ENCODE measurements at places on chromosomes 7 and 10. TPM values are rescaled to one million over a fixed set of nuclear protein-coding genes. Genes with fewer than 3 reads are reported as not detected.
A peak's percentile ranks its signal among the peaks of the same experiment; 100 is the strongest.

MAT1A gene
- total RNA-seq = not detected

DNA sequence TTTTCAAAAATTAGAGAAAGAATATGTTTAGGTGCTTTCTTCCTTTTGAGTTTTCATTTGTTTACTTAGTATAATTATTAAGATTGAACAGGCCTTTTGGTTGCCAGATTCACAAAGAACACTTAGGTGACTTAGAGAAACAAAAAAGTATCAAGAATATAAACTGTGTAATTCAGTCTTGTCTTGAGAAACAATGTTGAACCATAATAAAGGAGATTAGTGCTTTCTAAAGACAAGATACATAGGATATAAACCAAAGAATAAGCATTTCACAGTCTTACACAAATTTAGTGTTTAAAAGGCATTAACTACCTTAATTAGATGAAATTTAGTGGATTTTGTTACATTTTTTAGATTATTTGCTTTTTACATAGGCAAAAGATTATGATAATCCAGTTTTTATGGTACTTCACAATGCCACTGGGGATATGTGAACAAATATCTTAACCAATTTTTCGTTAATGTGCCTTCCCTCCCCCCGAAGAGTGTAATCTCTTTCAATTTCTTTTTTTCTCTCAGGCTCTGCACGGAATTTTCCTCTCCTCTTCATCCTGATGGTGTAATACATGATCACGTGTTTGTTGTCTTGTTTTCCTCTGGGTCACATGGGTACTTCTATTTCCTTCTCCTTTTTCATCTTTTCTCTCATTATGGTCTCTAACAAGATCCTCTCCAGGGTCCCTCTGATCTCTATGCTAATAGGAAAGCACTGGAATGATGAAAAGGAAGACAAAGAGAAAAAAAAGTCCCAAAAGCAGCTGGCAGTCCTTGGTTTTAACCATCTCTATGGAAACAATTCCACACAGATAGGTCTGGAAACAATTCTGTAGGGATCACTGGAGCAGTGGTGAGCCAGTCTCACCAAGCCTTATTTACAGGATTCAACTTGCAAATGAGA lies 3.7 kb upstream of the HNRNPH3 start:
- peak overlapping the region; percentile 25 for H3K4me3 ChIP-seq
- H3K4me1 ChIP-seq = peaks cover 28% of the 10 kb centered on the region
- peaks cover 14% of the 10 kb centered on the region for H3K36me3 ChIP-seq

GRCh38 chr10:70330671-70331070 lies 46.9 kb upstream of the NPFFR1 start:
- no peaks in the 10 kb centered on the region for H3K27me3 ChIP-seq
- H3K36me3 ChIP-seq = peaks cover 6% of the 10 kb centered on the region
- H3K4me1 ChIP-seq = peaks cover 23% of the 10 kb centered on the region

GRCh38 chr7:69430384-69431021 lies 167.8 kb upstream of the AUTS2 start:
- H3K27ac ChIP-seq = no peak overlapping the region
- DNase-seq = no peak
- H3K27me3 ChIP-seq = peaks cover 12% of the 10 kb centered on the region
- no peak overlapping the region for H3K4me3 ChIP-seq
- H3K4me1 ChIP-seq = no peaks in the 10 kb centered on the region

- peak overlapping the region; percentile 78 for H3K27ac ChIP-seq
- H3K27me3 ChIP-seq = no peaks in the 10 kb centered on the region
- no peak overlapping the region for H3K4me3 ChIP-seq
- DNase-seq = peak; percentile 88
These were observed 32.8 kb downstream of the NOD1 start for GRCh38 chr7:30445770-30446169.

DNA sequence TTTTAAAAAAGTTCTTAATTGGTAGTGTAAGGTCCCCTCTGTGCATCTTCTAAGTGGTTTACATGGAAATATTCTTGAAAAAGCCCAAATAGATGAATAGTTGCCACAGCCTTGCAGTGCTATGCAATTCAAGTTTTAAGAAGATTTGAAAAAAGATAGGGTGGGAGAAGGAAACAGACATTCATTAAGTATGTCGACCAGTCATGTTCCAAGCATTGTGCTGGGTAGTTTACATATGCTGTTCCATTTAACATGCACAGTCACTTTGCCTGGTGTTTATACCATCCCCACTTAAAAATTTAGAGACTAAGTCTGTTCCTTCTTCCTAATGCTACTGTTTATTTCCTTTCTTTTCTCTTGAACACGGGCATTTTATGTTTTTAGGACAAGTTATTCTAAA lies 28.1 kb upstream of the NAMPT start:
- H3K4me3 ChIP-seq = no peak overlapping the region
- H3K27me3 ChIP-seq = peaks cover 2% of the 10 kb centered on the region
- peaks cover 2% of the 10 kb centered on the region for H3K4me1 ChIP-seq
- no peaks in the 10 kb centered on the region for H3K36me3 ChIP-seq
- H3K27ac ChIP-seq = no peak overlapping the region

DNA sequence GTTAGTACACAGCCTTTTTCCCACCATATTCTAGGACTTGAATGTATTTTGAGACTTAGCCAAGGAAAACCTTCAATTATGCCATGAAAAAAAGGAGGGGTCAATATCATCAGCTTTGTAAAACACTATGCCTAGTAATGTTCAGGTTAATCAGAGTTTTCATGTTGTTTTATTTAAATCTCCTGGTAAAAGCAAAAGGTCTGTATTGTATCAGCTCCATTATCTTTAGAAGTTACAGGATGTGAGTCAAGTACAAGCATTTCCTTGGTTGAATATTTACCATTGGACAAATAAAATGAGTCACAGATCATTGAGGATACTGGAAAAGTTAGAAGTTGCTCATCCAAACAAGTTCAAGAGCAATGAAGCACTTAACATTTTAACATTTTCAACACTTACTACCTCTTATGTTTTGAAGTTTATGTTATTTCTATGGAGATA lies 89.9 kb upstream of the CAPZA2 start:
- H3K4me3 ChIP-seq = no peak overlapping the region
- no peak overlapping the region for H3K27ac ChIP-seq
- peaks cover 23% of the 10 kb centered on the region for H3K27me3 ChIP-seq
- DNase-seq = no peak
- no peaks in the 10 kb centered on the region for H3K36me3 ChIP-seq
- no peaks in the 10 kb centered on the region for H3K4me1 ChIP-seq

GRCh38 chr10:79079054-79079397 lies 10.3 kb downstream of the ZMIZ1 start:
- H3K36me3 ChIP-seq = no peaks in the 10 kb centered on the region
- no peak overlapping the region for H3K27ac ChIP-seq
- no peaks in the 10 kb centered on the region for H3K27me3 ChIP-seq
- no peak overlapping the region for H3K4me3 ChIP-seq
- H3K4me1 ChIP-seq = peaks cover 16% of the 10 kb centered on the region

- H3K36me3 ChIP-seq = no peaks in the 10 kb centered on the region
- no peaks in the 10 kb centered on the region for H3K4me1 ChIP-seq
- no peak overlapping the region for H3K4me3 ChIP-seq
- no peak for DNase-seq
- H3K27me3 ChIP-seq = no peaks in the 10 kb centered on the region
These were observed 147.0 kb downstream of the PPP1R9A start for GRCh38 chr7:95054386-95054785.

DNA sequence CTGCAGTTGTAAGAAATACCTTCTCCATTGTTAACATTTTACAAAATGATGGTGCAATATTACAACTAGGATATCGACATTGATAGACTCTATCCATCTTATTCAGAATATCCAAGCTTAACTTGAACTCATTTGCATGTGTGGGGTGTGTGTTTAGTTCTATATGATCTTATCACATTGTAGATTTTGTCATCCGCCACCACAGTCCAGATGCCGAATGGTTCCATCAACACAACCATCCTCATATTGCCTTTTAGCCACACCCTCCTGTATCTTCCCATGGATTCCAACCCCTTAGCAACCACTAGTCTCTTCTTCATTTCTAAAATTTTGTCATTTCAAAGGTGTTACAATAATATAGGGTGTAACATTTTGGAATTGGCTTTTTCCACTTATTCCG lies 452.9 kb upstream of the AKR1E2 start:
- H3K4me1 ChIP-seq = no peaks in the 10 kb centered on the region
- no peak overlapping the region for H3K4me3 ChIP-seq
- DNase-seq = no peak
- H3K27ac ChIP-seq = no peak overlapping the region
- peaks cover 45% of the 10 kb centered on the region for H3K27me3 ChIP-seq
- no peaks in the 10 kb centered on the region for H3K36me3 ChIP-seq

DNA sequence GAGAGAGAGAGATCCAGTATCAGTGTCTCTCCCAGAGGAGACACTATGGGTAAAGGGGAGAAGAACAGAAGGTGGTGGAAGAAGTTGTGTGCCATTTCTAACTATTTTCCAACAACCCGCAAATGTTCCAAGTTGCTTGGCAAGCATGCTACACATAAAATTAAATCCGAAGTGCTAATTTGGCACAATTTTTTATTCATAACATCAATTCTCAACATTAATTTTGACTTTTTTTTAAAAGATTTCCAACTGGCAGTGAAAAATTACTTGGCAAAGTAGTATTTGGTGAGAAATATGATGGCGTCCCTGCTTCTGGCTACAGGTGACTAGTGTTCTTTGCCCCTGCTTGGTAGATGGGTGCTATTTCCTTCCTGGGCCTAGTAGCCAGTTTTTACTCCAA lies 622.0 kb downstream of the SORCS1 start:
- no peaks in the 10 kb centered on the region for H3K36me3 ChIP-seq
- no peaks in the 10 kb centered on the region for H3K4me1 ChIP-seq
- no peaks in the 10 kb centered on the region for H3K27me3 ChIP-seq
- no peak overlapping the region for H3K4me3 ChIP-seq
- H3K27ac ChIP-seq = no peak overlapping the region

- no peak overlapping the region for H3K4me3 ChIP-seq
- no peaks in the 10 kb centered on the region for H3K27me3 ChIP-seq
- DNase-seq = no peak
- peaks cover 18% of the 10 kb centered on the region for H3K4me1 ChIP-seq
- peaks cover 12% of the 10 kb centered on the region for H3K36me3 ChIP-seq
These were observed 4.1 kb upstream of the RASSF4 start for GRCh38 chr10:44955413-44956070.

DNA sequence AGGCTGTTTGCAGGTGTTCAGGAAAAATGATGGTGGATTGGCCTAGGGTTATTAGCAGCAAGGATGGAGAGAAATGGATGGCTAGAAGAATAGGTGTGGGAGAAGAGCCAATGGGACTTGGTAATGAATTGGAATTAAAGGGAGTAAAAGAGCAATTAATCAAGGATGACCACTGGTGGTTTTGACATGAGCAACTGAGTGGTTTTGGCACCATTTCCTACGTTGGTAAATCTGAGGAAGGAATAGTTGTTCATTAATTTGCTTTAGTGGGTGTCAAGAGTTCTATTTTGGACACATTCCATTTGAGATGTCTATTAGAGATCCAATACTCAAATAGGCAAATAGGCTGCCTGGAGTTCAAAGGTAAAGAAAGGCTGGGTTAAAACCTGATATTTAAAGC lies 38.2 kb upstream of the NRBF2 start:
- no peak for DNase-seq
- peaks cover 6% of the 10 kb centered on the region for H3K27me3 ChIP-seq
- no peaks in the 10 kb centered on the region for H3K36me3 ChIP-seq
- H3K27ac ChIP-seq = no peak overlapping the region

GRCh38 chr10:132515811-132516726 lies 21.5 kb upstream of the INPP5A start:
- H3K27me3 ChIP-seq = no peaks in the 10 kb centered on the region
- H3K4me3 ChIP-seq = no peak overlapping the region
- H3K4me1 ChIP-seq = no peaks in the 10 kb centered on the region
- DNase-seq = no peak
- no peaks in the 10 kb centered on the region for H3K36me3 ChIP-seq
- H3K27ac ChIP-seq = no peak overlapping the region

DNA sequence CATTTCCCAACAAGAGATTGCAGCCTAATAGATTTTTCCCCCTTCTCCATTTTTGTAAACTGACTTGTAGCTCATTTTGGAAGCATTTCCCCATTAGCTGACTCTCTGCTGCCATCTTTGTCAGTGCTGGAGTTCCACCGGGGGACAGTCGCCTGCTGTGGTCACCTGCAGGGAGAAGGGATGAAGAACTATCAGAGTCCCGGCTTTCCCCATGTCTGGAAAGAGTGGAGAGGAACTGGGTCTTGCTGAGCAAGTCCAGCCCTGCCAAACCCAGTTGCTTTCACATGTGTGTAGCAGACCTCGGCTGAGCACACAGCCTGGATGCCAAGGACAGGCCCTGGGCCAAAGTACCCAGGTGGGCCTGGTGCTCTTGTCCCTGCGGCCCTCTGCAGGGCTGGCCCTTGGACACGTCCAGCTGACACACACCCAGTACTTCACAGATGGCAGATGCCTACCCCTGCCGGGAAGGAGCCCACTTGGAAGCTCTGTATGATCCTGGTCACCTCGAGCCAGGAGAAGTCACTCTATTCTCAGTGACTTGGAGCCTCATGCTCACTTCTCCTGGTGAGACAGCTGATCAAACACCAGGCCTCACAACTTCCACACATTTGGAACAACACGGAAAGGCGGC lies 157.3 kb upstream of the NPVF start:
- H3K36me3 ChIP-seq = no peaks in the 10 kb centered on the region
- no peak for DNase-seq
- H3K4me1 ChIP-seq = no peaks in the 10 kb centered on the region
- H3K27me3 ChIP-seq = peaks cover 12% of the 10 kb centered on the region
- H3K4me3 ChIP-seq = no peak overlapping the region

- peaks cover 47% of the 10 kb centered on the region for H3K4me1 ChIP-seq
- peaks cover 12% of the 10 kb centered on the region for H3K36me3 ChIP-seq
- H3K27ac ChIP-seq = no peak overlapping the region
- no peak overlapping the region for H3K4me3 ChIP-seq
- no peak for DNase-seq
These were observed 2.1 kb downstream of the NOS3 start for GRCh38 chr7:150992833-150993302.

GRCh38 chr7:105084581-105084980 lies 70.6 kb downstream of the KMT2E start:
- H3K4me3 ChIP-seq = no peak overlapping the region
- DNase-seq = no peak
- H3K36me3 ChIP-seq = peaks cover 54% of the 10 kb centered on the region
- H3K27me3 ChIP-seq = no peaks in the 10 kb centered on the region
- peaks cover 6% of the 10 kb centered on the region for H3K4me1 ChIP-seq

DNA sequence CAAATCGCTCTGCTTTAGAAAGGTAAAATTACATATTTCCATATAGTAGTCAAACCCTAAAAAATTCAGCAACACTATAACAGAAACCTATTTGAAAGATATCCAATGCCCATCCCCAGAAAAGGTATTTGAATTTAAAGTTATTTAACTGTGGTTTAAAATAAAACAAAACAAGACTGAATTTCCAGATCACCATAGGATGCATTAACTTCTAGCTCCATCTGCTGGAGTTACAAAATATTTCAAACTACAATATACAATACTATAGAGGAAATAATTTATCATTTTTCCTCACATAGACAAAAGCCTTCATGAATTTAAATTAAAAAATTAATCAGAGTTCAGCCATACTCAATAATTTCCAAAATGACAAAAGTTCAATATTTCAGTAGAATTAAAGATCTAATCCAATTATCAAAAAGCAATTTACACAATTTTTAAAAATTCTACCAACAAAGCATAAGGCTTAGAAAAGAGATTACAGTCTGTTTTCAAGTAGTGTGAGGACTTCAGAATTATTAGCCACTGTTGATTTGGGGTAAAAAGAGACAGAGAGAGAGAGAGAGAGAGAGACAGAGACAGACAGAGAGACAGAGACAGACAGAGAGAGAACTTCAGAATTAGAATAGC lies 75.9 kb downstream of the LMBR1 start:
- no peaks in the 10 kb centered on the region for H3K4me1 ChIP-seq
- no peak for DNase-seq
